ENCODE measurements at places on chromosomes 1 and 21.

GRCh38 chr1:96234299-96234698 is 487.3 kb upstream of the PTBP2 start:
- DNase-seq: no peak

GRCh38 chr1:59499943-59500569 is 203.2 kb downstream of the FGGY start:
- no peak for DNase-seq

GRCh38 chr1:93468662-93469061 is 20.7 kb downstream of the FNBP1L start:
- DNase-seq: no peak

DNA sequence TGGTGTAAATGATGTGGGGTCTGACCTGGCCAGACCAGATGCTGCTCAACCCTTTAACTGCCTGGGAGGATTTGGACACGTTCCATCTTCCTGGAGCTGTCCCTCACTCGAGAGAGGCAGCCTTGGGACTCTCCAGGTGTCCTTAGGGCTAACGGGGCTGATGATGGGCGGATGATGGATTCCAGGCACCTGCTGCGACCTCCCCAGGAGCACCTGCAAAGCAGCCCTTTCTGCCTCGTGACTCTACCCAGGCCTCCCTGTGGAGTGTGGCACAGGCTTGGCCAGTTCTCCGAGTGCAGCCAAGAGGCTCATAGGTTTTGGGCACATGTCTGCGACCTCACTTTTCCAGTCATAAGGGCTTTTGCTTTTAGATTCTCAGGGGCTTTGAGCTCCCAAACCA is 12.3 kb upstream of the TRIM17 start:
- DNase-seq: no peak

GRCh38 chr1:214337511-214337910 is 56.6 kb downstream of the SMYD2 start:
- DNase-seq: no peak

DNA sequence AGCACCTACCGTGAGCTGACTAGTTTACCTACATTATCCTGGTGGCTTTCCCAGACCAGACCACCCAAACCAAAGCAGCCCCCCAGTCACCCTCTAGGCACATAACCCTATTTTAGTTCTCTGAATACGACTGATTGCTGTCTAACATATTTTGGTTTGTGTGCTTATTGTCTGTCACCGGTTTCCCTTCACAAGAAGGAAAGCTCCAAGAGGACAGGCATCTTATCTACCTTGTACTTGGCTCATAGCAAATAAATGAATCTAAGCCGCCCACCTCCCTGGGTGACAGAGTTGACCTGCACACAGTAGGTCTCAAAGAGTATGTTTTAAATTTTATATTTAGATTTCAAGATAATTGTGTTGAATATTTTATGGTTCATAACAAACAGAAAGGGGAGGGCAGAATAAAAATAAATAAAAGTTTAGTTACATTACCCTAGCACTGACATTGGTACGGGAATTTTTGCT is 904 bp upstream of the PRDX6 start:
- no peak for DNase-seq

DNA sequence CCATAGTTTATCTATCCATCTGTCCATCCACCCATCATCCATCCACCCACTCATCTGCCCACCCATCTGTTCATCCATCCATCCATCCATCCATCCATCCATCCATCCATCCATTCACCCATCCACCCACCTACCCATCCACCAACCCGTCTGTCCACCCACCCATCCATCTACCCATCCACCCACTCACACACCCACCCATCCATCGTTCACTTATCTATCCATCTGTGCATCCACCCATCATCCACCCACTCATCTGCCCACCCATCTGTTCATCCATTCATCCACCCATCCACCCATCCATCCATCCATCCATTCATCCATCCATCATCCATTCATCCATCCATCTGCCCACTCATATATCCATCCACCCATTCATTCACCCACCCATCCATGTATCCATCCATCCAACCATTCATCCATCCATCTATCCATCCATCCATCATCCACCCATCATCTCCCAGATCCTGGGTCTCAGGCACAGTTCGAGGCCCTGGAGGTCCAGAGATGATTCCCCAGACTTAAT is 88.2 kb upstream of the WNT4 start:
- no peak for DNase-seq

Measured in CD4-positive, CD25-positive, alpha-beta regulatory T cell (primary cell).